ENCODE measurements at places on chromosomes 12 and 14.

- no peaks in the 10 kb centered on the region for H3K27me3 ChIP-seq
- peak; percentile 77 for DNase-seq
- H3K27ac ChIP-seq = peak overlapping the region; percentile 70
- H3K4me3 ChIP-seq = peak overlapping the region; percentile 67
- H3K4me1 ChIP-seq = peaks cover 13% of the 10 kb centered on the region
These were observed 37.3 kb upstream of the RCOR1 start for GRCh38 chr14:102554821-102555819.

DNA sequence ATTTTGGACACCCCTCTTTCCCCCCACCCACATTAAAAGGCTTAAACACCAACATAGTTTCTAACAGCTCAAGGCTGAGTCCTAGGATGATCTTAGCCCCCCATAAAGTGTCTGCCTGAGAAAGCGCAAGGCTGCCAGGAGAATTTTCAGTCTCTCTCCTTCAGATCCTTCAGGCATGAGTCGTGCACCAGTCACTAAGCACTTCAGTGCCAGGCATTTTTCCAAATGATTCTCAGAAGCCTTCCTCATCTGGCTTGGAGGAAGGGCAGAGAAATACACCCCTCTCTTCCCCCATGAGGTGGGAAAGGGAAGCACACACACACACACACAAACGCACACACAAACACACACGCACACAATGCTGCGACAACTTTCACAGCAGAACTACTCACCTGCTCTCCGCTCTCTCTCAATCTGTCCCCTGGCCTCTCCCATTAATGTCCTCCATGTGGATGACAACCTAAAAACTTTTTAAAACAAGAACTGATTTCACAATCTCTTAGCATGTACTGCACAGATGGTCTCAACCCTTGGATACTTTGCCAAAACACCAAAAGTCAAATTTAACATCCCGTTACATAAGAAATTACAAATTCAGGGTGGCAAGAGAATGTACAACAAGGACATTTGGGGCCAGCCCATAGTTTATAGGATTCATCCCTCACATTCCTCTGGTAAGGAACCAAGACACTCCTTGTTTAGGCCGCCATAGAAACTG is 49.8 kb downstream of the CKAP4 start:
- no peak overlapping the region for H3K4me3 ChIP-seq
- no peaks in the 10 kb centered on the region for H3K4me1 ChIP-seq
- no peak for DNase-seq

DNA sequence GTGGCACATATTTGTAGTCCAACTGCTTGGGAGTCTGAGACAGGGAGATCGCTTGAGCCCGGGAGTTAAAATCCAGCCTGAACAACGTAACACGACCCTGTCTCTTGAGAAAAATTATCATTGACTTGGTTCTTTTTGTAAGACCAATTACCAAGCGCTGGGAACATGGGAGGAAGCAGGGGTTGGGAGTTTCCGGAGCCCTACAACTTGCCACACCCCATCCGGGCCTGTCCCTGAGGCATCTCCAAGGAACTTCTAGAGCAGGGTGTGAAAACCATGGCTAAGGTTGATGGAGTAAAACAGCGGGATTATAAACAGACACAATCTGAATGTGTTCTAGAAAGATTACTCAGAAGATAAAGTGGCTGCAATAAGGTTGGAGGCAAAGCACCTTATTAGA is 10.3 kb downstream of the PLXNC1 start:
- H3K4me3 ChIP-seq = no peak overlapping the region
- H3K27ac ChIP-seq = no peak overlapping the region
- H3K4me1 ChIP-seq = peaks cover 14% of the 10 kb centered on the region
- no peaks in the 10 kb centered on the region for H3K36me3 ChIP-seq
- H3K27me3 ChIP-seq = no peaks in the 10 kb centered on the region

GRCh38 chr12:88650715-88651114 is 70.4 kb upstream of the KITLG start:
- DNase-seq = no peak
- H3K27me3 ChIP-seq = no peaks in the 10 kb centered on the region
- no peaks in the 10 kb centered on the region for H3K36me3 ChIP-seq
- H3K4me3 ChIP-seq = no peak overlapping the region

- no peak for DNase-seq
- H3K4me3 ChIP-seq = no peak overlapping the region
- H3K36me3 ChIP-seq = peaks cover 29% of the 10 kb centered on the region
- H3K27ac ChIP-seq = peak overlapping the region; percentile 9
- peaks cover 66% of the 10 kb centered on the region for H3K4me1 ChIP-seq
- H3K27me3 ChIP-seq = no peaks in the 10 kb centered on the region
These were observed 1.4 kb upstream of the ITGB7 start for GRCh38 chr12:53208435-53208834.

DNA sequence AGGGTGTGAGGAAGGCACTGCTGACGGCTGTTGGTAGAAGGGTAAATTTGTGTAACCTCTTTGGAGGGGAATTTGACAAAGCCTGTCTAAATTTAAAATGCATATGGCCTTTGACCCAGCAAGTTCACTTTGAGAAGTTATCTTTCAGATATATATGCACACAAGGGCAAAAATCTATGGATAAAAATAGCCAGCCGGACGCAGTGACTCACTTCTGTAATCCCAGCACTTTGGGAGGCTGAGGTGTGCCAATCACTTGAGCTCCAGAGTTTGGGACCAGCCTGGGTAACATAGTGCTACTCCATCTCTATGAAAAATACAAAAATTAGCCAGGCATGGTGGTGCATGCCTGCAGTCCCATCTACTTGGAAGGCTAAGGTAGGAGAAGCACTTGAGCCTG is 13.4 kb downstream of the UBC start:
- no peak for DNase-seq
- H3K4me1 ChIP-seq = peaks cover 10% of the 10 kb centered on the region
- no peak overlapping the region for H3K4me3 ChIP-seq
- no peak overlapping the region for H3K27ac ChIP-seq
